NB4 (cell line): ENCODE measurements at places on chromosomes 13 and 19.

- DNase-seq = no peak
Measured at GRCh38 chr13:45196096-45196495, 4.7 kb downstream of the KCTD4 start.

DNA sequence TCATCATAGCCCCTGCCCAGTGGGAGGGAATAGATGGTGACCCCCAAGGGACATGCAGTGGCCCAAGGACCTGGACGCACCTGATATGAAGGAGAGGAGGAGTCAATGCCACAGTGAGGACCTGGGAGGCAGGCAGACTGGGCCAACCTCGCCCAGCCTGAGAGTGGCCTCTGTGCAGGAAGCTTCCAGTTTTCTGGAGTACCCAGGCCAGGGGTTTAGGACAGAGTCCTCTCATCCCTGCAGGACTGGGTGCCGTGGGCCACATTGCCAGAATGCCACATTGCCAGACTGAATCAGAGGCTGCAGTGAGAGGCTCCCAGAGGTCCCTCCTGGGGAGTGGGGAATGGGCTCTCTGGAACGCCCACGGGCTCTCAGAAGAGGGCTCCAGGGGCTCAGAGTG is 82.9 kb upstream of the VSTM2B start:
- no peak for DNase-seq

- DNase-seq = no peak
Measured at GRCh38 chr13:94859278-94859691, 146.9 kb upstream of the SOX21 start.

- DNase-seq = no peak
Measured at GRCh38 chr13:72617186-72617585, 110.2 kb downstream of the MZT1 start.

DNA sequence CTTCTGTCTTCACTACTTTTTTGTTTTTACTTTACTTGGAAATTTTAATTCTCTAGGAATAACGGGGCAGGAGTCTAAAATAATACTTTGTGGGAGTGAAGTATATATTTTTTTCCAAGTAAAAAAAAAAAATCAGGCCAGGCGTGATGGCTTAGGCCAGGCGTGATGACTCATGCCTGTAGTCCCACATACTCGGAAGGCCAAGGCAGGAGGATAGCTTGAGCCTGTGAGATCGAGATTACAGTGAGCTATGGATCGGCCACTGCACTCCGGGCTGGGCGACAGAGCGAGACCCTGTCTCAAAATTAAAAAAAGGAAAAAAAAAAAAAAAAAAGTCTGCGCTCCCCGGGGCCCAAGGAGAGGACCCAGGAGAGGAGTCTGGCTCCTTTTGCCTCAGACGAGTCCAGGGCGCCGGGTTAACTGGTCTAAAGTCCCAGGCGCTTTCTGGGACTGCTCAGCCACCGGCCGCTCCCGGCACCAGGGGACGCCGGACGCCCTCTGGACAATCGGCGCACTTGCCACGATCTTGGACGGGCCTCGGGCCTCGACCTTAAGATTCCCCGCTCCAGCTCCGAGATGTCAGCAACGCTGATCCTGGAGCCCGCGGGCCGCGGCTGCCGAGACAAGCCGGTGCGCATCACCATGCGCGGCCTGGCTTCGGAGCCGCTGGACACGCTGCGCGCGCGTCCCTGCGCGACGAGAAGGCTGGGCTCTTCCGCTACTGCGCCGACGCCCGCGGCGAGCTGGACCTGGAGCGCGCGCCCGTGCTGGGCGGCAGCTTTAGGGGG is 2.7 kb upstream of the ZFP82 start:
- no peak for DNase-seq

GRCh38 chr13:93375491-93375890 is 148.9 kb downstream of the GPC6 start:
- DNase-seq = no peak

GRCh38 chr13:50531917-50532899 is 311.3 kb downstream of the DLEU7 start:
- DNase-seq = peak; percentile 42

DNA sequence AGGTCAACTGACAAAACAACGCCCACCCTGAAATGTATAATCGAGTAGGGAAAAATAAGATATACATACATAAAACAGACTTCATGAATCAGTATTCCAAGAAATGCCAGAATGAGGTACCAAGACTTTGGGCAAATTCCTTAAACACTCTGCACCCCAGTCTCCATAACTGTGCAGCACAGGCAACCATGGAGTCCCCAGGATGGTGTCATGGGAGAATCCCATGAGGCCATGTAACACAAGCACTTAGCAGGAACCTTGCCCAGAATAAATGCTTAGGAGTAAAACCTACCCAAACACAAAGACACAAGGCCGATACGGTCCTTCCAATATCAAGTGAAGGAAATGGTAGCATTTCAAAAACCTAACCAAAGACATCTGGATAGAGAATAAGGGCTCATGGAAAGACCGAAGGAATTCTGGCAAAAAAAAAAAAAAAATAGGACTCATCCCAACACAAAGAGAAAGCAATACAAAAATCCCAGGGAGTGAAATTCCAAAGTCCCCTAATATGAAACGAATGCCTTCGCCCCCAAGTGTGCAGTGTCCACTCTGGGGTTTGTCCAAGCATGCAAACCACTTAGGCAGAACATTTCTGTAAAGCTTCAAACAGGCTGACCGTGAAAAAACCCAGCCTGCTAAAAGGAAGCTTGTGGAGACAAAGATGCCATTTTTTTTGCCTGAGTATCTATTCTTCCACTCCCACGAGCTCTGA is 11.1 kb downstream of the ZC3H4 start:
- DNase-seq = no peak

DNA sequence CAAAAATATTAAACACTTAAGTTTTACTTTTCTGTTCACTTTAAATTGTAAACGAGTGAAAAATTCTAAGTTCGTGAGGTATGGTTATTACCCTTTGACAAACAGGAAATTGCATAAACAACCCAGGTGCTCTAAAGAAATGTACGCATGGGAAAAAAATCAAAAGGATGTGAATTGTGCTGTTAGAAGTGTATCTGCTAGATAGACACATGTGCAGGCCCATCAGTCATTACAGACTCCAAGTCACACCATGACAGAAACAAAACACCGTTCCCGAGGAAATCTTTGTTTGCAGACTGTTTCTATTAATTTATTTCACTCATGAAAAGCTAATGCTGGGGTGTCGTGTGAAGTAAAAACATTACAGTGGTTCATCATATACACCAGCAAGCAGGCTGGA is 17.0 kb upstream of the DOCK9 start:
- no peak for DNase-seq

- DNase-seq = no peak
Measured at GRCh38 chr19:6138066-6138465, 2.6 kb downstream of the ACSBG2 start.

- DNase-seq = no peak
Measured at GRCh38 chr13:49308921-49309408, 61.2 kb downstream of the CDADC1 start.

- peak; percentile 94 for DNase-seq
Measured at GRCh38 chr19:47445937-47446402, 25.7 kb downstream of the SLC8A2 start.
